ENCODE measurements at places on chromosomes 5 and 9. TPM values are rescaled to one million over a fixed set of nuclear protein-coding genes. Genes with fewer than 3 reads are reported as not detected.
A peak's percentile ranks its signal among the peaks of the same experiment; 100 is the strongest.

Gene SHOC1
- not detected for polyA plus RNA-seq

DNA sequence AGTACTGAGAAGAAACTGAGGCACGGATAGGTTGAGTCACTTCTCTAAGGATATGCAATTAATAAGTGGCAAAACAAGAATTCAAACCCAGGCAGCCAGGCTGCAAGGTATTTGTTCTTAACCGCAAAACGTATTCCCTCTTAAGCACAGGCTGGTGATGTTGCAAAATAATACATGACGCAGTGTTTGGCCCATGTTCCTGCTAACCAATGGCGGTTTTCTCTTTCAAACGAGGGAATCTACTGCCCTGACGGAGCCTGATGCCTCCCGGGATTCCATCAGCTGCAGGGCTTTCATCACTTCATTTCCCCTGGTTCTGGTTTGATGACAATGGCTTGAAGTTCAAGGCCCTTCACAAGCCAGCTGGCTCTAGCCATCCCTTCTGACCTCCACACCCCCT, 154.8 kb downstream of the SLIT3 start:
- no peak for DNase-seq
- no peaks in the 10 kb centered on the region for H3K4me1 ChIP-seq
- no peak overlapping the region for H3K4me3 ChIP-seq

GRCh38 chr9:80605793-80606192, 1034.0 kb downstream of the TLE4 start:
- H3K36me3 ChIP-seq = no peaks in the 10 kb centered on the region
- no peak overlapping the region for H3K4me3 ChIP-seq
- H3K4me1 ChIP-seq = no peaks in the 10 kb centered on the region
- H3K27me3 ChIP-seq = no peaks in the 10 kb centered on the region
- no peak for DNase-seq

- H3K4me3 ChIP-seq = no peak overlapping the region
- H3K27ac ChIP-seq = no peak overlapping the region
- no peak for DNase-seq
- H3K36me3 ChIP-seq = peaks cover 35% of the 10 kb centered on the region
Measured at GRCh38 chr5:141941779-141942178, 16.2 kb downstream of the PCDH12 start.

GRCh38 chr9:134381671-134382516, 55.6 kb downstream of the RXRA start:
- DNase-seq = peak; percentile 36
- H3K36me3 ChIP-seq = peaks cover 18% of the 10 kb centered on the region
- H3K4me1 ChIP-seq = peaks cover 100% of the 10 kb centered on the region

- no peak overlapping the region for H3K4me3 ChIP-seq
- no peaks in the 10 kb centered on the region for H3K4me1 ChIP-seq
- no peak overlapping the region for H3K27ac ChIP-seq
- H3K27me3 ChIP-seq = no peaks in the 10 kb centered on the region
Measured at GRCh38 chr9:135307300-135307699, 172.3 kb upstream of the PPP1R26 start.

Measured in CD14-positive monocyte (primary cell).